Activated naive CD4-positive, alpha-beta T cell treated with anti-CD3 and anti-CD28 coated beads for 36 hours (primary cell): ENCODE measurements at places on chromosomes 4 and X. TPM values are rescaled to one million over a fixed set of nuclear protein-coding genes. Genes with fewer than 3 reads are reported as not detected.

GRCh38 chr4:136106753-136107152, 1425.5 kb downstream of the PCDH18 start:
- no peak overlapping the region for H3K4me3 ChIP-seq
- no peaks in the 10 kb centered on the region for H3K27me3 ChIP-seq
- no peak overlapping the region for H3K27ac ChIP-seq
- no peaks in the 10 kb centered on the region for H3K36me3 ChIP-seq
- no peak for DNase-seq

The PQBP1 gene
- total RNA-seq: 86.8 TPM

The GAGE2A gene
- total RNA-seq: not detected

- H3K27ac ChIP-seq: no peak overlapping the region
- H3K27me3 ChIP-seq: no peaks in the 10 kb centered on the region
- no peaks in the 10 kb centered on the region for H3K36me3 ChIP-seq
- no peaks in the 10 kb centered on the region for H3K4me1 ChIP-seq
Observed at GRCh38 chr4:68954126-68954525, 2.5 kb upstream of the UGT2A3 start.

The NPFFR2 gene
- total RNA-seq: not detected

DNA sequence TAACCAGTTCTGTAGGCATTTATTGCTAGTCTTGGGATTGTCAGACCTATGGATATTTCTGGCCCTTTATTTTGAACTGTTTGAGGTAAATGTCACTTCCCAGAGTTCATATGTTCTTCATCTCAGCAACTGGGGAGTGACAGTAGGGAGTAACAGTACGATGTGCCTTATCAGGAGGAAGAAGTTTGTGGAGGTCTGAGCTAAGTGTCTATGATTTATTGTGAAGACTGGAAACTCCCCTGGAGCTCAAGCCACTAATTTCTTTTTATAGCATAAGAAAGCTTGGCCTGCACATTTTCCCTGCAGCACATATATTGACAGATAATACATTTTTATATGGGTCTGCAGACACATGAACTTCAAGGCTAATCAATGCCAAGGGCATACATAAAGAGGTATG, 383.8 kb downstream of the GRXCR1 start:
- no peak overlapping the region for H3K27ac ChIP-seq
- no peaks in the 10 kb centered on the region for H3K4me1 ChIP-seq
- no peaks in the 10 kb centered on the region for H3K27me3 ChIP-seq
- H3K4me3 ChIP-seq: no peak overlapping the region
- no peak for DNase-seq
- H3K36me3 ChIP-seq: no peaks in the 10 kb centered on the region

GRCh38 chr4:39004758-39005157, 27.5 kb downstream of the TMEM156 start:
- peaks cover 15% of the 10 kb centered on the region for H3K4me1 ChIP-seq
- peaks cover under 1% of the 10 kb centered on the region for H3K36me3 ChIP-seq
- no peak for DNase-seq

DNA sequence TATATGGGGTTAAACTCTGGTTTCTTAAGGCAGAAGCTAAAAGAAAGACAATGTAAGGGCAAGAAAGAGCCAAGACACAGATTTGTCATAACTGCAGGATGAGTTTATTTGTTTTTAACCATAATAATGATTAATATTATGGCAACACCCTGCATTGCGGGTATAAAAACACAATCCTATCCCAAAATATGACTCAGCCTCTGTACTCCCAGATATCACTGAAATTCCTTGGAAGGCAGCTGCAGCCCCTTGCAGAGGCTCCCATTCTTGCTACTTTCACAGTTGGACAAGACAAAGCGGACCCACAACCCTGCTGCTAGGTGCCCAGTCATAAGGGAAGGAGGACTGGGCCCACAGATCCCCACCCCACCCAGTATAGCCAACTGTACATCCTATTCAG, 20.4 kb upstream of the FGF16 start:
- no peak overlapping the region for H3K4me3 ChIP-seq
- no peaks in the 10 kb centered on the region for H3K4me1 ChIP-seq
- H3K36me3 ChIP-seq: no peaks in the 10 kb centered on the region
- H3K27me3 ChIP-seq: no peaks in the 10 kb centered on the region
- H3K27ac ChIP-seq: no peak overlapping the region

- no peak for DNase-seq
- H3K4me3 ChIP-seq: no peak overlapping the region
- no peaks in the 10 kb centered on the region for H3K36me3 ChIP-seq
- no peaks in the 10 kb centered on the region for H3K4me1 ChIP-seq
- peaks cover 3% of the 10 kb centered on the region for H3K27me3 ChIP-seq
Observed at GRCh38 chr4:93810340-93810992, 18.1 kb upstream of the ATOH1 start.

DNA sequence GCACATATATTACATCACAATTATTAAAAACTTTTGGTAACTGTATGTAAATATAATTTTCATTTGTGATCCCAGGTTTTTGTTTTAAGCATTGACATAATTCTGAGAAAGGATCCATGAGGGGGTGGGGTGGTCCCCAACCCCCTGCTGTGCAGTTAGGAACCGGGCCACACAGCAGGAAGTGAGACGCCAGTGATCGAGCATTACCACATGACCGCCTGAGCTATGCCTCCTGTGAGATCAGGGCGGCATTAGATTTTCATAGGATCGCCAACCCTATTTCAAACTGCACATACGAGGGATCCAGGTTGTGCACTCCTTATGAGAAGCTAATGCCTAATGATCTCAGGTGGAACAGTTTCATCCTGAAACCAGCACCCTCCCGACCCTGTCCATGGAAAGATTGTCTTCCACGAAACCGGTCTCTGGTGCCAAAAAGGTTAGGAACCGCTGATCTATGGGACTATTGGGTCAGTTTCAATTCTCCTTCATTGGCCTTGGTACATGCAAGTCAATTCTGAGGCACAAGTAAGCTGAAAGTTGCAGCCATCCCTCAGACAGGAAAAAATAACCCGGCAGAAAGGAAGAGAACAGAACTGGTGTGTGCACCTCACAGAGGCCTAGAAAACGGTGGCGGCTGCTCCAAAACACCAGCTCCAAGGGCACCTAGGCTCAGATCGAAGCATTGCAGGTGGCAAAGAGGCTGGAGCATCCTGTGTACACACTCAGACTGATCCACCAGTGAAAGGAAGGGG, 7.0 kb upstream of the TMSB4X start:
- peaks cover 44% of the 10 kb centered on the region for H3K4me1 ChIP-seq
- peaks cover 3% of the 10 kb centered on the region for H3K36me3 ChIP-seq
- H3K27ac ChIP-seq: peak overlapping the region; percentile 96
- no peaks in the 10 kb centered on the region for H3K27me3 ChIP-seq
- DNase-seq: peak; percentile 66

The AMER1 gene
- total RNA-seq: 2.2 TPM

- DNase-seq: no peak
- no peaks in the 10 kb centered on the region for H3K4me1 ChIP-seq
- H3K36me3 ChIP-seq: no peaks in the 10 kb centered on the region
- H3K4me3 ChIP-seq: no peak overlapping the region
- no peaks in the 10 kb centered on the region for H3K27me3 ChIP-seq
- H3K27ac ChIP-seq: no peak overlapping the region
Observed at GRCh38 chr4:90171491-90171890, 44.3 kb downstream of the CCSER1 start.

DNA sequence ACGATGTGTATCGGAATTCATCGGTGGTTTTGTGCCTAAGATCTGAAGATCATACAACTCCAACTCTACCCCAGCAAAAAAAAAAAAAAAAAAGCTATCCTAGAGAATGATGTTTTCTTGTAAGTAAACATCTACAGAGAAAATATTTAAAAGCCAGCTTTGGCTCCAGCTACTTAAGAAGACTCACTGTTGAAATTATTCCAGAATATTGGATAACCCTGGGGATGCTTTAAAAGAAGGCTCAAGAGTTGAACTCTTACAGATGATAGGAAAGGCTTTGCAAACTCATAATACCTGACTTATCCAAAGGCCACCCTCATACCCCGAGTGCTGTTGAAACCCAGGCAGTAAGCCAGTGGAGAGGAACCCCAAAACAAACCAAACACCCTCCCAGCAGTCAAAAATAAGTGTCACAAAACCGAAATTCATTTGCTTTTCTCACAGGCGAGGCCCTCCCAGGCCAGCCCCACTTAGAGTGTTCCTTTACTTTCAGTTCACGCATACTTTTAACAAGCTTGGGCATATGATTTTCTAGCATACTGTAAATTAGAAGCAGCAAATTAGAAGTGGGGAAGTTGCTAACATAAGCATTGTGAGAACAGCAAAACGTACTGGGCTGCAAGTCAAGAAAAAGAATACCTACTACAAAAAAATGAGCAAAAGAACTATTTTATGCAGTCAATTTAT, 2.7 kb upstream of the AMELX start:
- no peak for DNase-seq
- no peak overlapping the region for H3K4me3 ChIP-seq
- no peaks in the 10 kb centered on the region for H3K36me3 ChIP-seq
- no peaks in the 10 kb centered on the region for H3K27me3 ChIP-seq
- H3K4me1 ChIP-seq: no peaks in the 10 kb centered on the region
